C1 segment of cervical spinal cord (tissue), 14 donors: ENCODE measurements at places on chromosomes 5 and 9.

DNA sequence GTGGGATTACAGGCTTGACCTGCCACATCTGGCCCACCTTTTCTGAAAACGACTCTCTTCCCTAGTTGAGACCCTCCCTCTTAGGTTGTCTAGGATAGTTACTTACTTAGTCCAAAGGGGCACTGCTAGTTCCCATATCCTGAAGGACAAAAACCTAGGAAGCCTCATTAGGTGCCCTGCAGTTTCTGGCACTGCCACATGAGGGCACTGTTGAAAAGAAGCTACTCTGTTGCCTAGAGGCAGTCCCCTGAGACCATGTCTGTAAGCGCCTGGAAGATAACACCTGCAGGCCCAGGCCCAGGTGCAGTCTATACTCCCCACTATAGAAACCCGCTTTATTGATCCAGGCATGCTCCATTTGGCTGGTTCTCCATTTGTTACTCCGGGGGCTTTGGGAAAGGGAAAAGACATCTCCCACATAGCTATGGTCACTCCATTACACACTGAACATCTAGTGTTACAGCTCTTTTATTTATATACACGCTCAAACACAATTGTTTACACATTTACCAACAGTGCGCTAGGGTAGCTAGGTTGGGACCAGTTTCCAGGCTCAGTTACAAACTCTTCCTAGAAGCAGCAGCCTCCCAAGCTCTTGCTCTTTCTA, 73.4 kb upstream of the PPARGC1B start:
- no peak for DNase-seq

GRCh38 chr9:11158063-11158462, 545.3 kb upstream of the PTPRD start:
- no peak for DNase-seq

GRCh38 chr5:116415989-116416388, 158.6 kb downstream of the SEMA6A start:
- no peak for DNase-seq

GRCh38 chr9:91255327-91255726, 106.4 kb downstream of the AUH start:
- no peak for DNase-seq

- no peak for DNase-seq
Observed at GRCh38 chr5:57703721-57704120, 221.1 kb upstream of the ACTBL2 start.

- no peak for DNase-seq
Observed at GRCh38 chr9:96219026-96219899, 82.7 kb downstream of the HSD17B3 start.

DNA sequence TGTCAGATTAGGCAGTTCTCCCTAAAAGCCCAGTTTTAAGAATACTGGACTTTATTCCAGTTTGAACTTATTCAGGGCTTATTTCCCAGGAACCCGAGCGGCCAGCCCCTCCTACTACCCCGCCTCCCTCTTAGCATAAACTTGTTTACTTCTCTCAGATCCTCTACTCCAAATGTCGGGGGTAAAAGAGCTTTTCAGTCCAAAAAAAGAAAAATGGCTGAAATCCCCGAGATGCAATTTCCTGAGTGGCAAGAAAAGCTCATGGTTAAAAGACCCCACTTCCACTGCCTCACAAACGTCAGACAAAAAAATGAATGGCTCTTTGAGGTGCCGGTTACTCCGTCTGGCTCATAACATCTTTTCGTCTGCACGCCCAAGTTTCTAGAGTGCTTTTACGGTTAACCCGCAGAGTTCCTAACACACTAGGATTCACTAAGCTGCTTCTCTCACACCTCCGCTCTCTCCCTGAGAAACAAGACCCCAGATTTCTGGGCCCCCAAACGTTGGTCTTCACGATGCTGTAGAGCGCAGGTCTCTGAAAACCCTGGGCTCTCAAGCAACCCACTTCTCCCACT, 402 bp downstream of the BRD8 start:
- peak; percentile 38 for DNase-seq

GRCh38 chr5:140054086-140054689, 11.1 kb upstream of the NRG2 start:
- no peak for DNase-seq

- DNase-seq: peak; percentile 92
Observed at GRCh38 chr5:112737463-112738190, at the start of gene APC. TSS of gene APC (plus strand) at chr5:112737885. CDS start at chr5:112754891, 17,006 bp downstream.

GRCh38 chr5:15858326-15858725, 321.3 kb downstream of the MARCHF11 start:
- DNase-seq: no peak

GRCh38 chr5:98938464-98938863, 9.7 kb upstream of the CHD1 start:
- no peak for DNase-seq

DNA sequence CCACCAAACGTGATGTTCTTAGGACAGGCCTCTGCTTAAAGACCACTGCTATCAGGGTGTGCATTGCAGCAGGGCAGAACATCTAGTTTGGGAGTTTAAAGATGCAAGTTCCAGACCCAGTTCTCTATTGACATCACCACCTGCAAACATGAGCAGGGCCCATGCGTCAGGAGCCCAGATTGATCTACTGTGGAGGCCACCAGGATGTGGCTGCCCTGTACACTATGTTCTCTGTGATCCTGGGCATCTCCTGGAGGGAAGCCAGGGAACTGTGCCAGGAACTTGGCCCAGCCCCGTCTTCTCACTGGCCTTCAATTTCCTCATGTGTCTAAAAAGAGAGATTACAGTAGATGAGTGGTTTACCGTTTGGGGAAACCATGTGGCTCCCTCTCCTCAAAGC, 87.1 kb downstream of the PDE6A start:
- DNase-seq: peak; percentile 42

DNA sequence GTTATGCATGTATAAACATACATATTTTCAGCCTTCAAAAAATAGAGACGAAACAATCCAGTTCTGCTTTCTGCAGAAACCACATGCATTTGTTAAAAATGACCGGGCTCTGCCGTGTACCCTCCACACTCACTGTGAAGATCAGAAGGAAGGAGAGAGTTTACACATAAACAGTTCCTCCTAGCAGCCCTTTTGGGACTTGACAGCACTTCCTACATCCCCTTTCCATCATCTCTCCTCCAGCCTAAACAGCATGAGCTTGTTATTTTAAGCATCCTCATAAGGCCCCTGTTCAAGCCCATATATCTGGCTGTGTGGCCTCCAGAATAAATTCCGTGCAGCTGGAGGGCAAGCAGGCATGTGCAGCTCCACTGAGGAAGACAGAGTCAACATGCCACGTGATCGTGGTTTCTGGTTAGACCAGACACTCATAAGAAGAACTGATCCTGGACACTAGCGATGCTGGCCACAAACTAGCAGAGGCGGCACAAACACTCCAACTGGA, 42.2 kb downstream of the NIPAL4 start:
- DNase-seq: no peak

GRCh38 chr9:130343445-130343918, 77.9 kb downstream of the HMCN2 start:
- no peak for DNase-seq

DNA sequence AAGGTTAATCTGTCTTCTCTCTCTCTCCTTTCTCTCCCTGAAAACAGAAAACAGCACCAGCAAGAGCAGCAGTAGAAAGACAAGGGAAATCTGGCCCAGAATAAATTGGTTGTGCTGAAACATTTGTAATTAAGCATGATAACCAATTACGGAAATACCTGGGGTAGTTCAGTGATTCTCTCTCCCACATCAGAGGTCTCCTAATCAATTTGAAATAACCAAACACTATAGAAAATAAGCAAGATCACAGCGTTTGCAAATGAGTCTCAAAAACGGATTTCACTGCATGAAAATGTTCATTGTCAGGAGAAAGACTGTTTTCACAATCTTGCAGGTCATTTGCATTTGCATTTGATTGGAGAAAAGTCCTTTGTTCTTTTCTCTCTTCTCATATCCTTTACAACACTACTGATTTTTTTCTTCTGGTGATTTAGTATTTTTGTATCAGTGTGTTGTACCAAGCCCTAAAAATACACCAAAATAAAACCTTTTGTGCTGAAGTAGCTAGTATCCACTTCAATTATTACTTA, 36.8 kb upstream of the CDH6 start:
- DNase-seq: no peak

DNA sequence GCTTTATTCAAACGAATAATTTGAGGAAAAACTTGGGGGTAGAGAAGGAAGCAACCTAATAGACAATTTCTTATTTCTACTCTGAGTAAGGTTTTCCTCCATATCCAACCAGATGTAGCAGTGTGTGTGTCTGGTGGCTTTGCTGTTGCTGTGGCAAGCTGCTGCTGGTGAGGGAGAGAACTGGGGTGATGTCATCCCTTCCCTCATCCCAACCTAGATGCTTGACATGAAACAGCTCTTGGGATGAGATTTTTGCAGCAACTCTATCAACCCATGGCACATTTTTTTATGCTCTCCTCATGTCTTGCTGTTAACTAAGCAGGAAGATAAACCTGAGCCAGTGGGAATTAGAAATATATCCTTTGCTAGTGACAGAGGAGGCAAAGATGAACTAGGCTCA, 135.8 kb downstream of the PCSK1 start:
- no peak for DNase-seq

DNA sequence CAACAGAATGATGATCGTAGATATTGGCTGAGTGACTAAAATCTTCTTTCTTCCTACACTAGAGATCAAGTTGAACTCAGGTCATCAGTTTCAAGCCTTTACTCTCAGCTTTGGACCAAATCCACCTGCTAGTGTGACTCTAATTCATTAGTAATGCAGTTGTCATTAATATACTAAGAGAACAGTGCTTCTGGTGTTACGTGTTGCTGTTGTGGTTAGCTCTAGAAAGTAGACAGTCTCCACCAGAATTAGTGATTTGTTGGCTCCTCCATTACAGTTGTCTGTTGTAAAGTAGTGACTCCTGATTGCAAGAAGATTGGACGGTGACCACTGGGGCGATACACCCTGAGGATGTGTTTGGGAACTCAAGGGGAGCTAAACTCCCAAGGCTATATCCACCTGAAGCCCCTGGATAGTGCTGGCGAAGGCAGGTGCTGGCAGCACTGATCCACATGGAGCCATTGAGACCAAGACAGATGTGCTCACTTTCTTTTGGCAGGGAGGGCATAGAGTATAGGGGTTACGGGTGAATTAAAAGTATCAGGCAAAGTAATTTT, 3.1 kb downstream of the CAMK4 start:
- DNase-seq: no peak
